CD4-positive, alpha-beta T cell (primary cell): ENCODE measurements at places on chromosomes 5 and 9.

DNA sequence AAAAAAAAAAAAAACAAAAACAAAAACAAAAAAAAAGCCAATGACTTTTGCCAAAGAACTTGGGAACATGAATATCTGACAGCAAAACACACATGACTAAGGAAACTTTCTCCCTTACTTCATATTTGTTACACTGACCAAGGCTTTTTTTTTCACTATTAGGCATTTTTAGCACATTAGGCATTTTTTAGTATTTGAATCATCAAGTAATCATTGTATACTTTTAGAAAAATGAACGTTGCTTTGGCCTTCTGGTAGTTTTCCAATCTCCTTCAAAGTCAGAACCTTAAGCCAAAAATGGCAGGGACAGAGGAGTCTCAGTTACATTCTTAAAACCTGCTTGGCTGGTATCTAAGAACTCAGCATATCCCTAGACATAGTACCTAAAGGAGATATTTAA lies 19.3 kb downstream of the NREP start:
- DNase-seq, result no peak

- DNase-seq, result no peak
Observed at GRCh38 chr9:92171822-92172221, 56.6 kb upstream of the SPTLC1 start.

GRCh38 chr5:109655841-109656240 lies 33.9 kb upstream of the MAN2A1 start:
- no peak for DNase-seq

DNA sequence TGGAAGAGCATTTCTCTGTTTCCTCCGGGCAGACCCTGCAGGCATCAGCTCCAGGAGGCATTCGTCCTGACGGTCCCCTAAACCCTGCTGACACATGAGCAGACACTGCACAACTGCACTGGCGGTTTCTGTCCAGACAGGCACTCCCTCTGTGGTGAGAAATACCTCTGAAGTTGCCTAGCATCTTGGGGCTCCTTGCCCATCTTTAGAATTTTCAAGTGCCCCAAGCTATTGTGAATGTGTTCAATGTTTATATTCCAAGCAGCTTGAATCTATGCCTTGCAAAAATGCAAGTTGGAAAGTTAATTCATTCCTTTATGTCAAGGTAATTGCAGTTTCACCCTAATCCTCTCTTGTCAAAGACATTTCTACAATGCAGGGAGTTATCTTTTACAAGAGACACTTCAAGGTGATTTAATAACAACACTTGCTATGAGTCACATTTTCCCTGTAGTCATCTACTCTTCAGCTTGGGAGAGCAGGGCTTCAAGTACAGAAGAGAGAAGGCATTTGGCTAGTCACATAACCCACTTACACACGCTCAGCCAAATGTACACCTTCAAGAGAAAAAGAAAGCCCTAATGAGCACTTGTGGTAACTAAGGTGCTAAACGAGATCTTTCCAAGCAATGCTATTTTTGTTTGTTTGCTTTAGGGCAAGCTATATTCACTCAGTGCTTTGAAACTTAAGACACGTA lies 302.5 kb downstream of the MLLT3 start:
- no peak for DNase-seq

- DNase-seq, result no peak
Observed at GRCh38 chr9:132319421-132320110, 35.2 kb downstream of the SETX start.

DNA sequence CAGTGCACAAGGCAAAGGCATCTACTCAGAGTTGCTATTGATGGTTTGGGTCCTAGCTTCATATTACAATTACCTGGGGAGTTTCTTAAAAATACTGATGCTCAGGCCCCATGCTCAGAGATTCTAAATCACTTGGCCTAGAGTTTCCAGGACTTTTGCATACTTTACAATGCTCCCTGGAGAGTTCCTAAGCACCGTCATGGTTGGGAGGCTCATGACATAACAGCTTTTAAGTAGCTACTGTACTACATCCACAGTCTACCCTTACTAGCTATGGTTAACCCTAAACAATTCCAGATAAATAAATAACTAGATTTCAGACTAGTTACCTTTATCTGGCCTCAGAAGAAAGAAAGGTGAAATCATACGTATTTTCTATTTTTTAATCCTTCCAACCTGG lies 414.4 kb downstream of the PDE4D start:
- DNase-seq, result no peak

- DNase-seq, result no peak
Observed at GRCh38 chr9:112299514-112299913, 33.9 kb downstream of the PTBP3 start.

DNA sequence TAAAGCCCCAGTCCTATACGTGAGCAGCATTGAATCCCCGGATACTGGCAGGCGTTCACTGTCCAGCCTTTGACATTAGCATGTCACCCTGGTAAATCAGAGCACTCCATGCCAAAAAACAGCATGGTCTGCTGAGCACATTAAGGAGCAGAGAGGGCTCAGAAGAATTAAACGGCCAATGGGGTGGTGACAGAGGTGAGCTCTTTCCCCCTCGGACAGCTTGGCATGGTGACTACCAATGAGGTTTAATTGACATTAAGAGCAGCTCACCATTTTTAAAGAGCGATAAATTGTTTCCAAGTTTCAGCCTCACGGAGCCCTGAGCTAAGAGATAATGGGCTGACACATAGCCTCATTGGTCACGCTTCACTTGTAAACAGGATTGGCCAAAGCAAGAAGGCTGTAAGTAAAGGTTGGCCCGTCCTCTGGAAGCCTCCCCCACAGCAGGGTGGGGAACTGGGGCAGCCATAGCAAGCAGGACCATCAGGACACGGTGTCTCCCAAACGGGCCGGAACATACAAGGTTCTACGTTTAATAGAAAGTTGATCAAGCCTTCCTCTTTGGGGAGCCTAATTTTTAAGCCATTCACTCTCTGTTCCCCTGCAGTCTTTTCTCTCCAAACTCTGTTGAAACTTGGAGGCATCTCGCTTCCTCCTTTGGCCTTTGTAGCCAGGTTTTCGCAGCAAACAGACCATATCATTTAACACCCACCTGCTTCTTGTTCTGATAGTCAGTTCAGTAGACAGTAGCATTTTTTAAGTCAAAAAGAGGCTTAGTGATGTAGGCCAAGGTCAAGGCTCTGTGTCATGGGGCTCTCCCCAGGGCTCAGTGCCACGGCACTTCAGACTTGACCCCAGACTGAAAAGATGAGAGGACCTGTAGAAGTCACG lies 25.9 kb downstream of the QRFP start:
- no peak for DNase-seq

DNA sequence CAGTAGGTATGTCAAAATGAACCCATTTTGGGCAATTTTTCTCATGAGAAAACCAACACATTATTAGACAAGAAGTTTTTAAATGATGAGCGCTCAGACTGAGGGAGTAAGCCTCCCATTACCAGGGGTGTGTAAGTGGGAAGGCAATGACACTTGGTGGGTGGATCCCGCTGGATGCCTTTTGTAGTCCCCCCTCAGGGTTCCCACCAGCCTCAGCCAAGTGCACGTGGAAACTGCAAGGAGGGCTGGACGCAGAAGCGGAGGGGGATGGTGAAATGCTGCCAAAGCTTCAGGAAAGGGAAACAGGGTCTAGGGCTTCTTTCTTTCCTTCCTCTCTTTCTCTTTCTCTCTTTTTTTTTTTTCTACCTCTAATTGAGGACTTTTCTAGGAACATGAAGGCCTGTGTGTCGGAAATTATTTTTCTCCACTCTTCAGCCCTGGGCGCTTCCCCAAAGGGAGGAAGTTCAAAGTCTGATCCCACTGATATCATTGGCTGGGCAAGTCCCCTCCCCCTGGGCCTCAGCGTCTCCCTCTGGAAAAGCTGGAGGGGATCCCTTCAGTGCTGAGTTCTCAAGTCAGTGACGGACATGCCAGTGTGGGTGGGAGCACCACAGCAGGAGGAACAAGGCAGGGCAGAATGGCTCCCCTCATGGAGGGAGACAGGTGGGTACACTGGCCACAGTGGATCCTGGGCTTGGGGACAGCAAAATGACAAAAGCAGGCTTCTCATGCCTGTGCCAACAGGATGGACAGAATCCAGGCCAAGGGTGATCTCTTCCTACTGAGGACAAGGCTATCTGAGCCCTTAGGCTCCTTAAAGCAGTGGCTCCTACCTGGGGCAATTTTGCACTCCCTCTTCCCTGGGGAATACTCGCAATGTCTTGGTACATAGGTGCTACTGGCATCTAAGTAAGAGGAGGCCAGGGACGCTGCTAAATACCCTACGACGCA lies 23.9 kb upstream of the SLC25A51 start:
- no peak for DNase-seq

DNA sequence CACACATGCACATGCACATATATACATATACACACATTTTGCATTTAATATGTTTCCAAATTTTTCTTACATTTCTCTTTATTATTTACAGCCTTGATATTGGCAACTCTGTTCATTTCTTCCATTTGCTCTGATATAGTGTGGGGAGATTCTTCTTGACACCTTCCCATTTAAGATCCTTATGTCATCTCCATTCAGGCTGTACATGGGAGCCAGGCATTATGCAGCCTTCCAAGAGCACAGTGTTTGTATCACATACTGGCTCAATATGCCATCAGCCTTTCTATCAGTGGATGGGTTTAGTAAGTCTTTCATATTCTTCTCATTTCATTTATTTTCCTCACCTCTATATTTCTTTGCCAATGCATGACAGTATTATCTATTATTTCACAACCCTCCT lies 372.3 kb upstream of the FTMT start:
- no peak for DNase-seq

- peak; percentile 48 for DNase-seq
Observed at GRCh38 chr5:142748568-142749249, 21.5 kb upstream of the ARHGAP26 start.

GRCh38 chr5:30894811-30895210 lies 298.7 kb upstream of the CDH6 start:
- DNase-seq, result no peak

DNA sequence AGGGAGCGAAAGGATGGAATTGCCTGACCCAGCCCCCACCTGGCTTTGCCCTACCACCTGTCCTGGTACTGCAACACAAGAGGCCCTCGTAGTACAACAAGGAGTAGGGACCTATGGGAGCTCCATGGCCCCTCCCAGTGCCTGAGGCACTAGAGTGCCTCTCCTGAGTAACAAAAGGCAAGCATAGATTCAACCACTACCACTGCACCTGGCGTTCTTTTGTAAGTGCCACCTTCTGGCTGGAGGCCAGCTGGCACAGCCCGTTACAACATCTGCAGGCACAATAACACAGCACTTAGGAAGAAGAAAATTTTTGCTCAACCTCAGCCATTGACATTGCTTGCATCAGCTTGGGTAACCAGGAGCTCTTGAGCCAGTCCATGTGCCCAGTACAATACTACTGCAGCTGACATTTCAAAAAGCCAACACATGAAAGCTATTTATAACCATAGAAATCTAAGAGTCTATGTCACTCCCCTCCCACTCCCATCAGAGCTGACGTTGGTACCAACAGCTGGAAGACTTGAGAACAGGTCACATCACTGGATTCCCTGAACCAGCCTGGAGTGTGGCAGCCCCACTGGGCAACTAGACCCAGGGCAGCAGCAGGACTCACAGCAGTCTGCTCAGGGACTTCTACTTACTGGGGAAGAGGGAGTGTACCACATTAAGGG lies 17.7 kb upstream of the FAM174A start:
- DNase-seq, result no peak

GRCh38 chr5:106523852-106524251 lies 1146.9 kb downstream of the EFNA5 start:
- no peak for DNase-seq

DNA sequence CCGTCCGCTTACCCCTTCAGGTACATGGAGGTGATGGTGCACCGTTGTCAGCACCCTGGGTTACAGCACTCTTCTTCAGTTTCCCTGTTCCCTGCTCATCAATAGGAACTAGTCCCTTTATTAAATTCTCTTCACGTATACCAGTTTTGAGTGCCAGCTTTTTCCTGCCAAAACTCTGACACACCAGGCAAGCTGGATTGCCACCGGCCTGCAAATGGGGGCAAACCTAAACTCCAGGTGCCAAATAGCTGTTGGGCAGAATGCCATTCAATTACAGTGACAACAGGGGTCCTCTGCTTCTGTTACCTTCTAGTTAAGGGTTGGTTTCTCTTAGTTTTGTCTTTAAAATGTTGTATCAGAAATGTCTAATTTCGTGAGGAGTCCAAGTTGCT lies 400.4 kb downstream of the OSTF1 start:
- no peak for DNase-seq

DNA sequence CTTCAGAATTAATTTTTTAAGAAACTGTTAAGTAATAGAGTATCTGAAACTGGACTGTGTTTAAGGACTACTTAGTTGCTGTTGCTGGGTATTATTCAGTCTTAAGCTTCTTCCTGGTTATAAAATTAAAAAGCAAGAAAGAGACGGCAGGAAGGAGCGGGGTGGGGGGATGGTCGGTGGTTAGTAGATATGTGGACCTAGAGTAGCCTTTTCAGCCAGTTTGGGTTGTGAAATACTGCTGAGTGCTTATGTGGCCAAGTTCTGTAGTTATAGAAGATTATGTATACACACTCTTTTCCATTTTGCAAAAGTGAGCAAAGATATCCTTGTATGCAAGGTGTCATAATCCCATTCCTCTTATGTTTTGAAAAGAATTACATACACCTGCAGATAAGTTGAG lies 28.5 kb downstream of the TRIO start:
- no peak for DNase-seq

- no peak for DNase-seq
Observed at GRCh38 chr5:149195337-149195887, 54.1 kb downstream of the ABLIM3 start.

GRCh38 chr5:134020188-134020587 lies 15.4 kb upstream of the VDAC1 start:
- no peak for DNase-seq

GRCh38 chr5:176732736-176733405 lies 77.5 kb upstream of the UNC5A start:
- no peak for DNase-seq

DNA sequence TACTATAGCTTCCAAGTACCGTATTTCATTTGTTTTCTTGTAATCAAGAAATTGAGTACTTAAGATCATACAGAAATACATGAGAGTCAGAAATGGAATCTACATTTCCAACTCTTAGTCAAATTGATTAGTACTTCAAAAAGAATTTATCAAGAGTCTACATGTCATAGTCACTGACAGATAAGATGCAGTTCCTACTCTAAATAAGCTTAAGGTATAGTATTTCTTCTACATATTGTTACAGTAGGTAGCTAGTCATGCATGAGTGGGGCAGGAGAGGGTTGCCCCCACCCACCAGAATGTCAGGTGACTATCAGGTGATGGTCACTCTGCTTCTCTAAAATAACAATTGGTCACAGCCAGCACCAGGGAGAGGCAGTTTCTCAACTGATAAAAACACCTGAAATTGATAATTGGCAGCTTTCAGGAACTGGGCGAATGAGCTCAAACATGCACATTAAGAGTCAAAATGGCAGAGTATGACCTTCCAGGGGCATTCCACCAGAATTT lies 2.9 kb downstream of the BAAT start:
- no peak for DNase-seq
